Adrenal gland (tissue), 19 donors: ENCODE measurements at places on chromosomes 7 and 10. TPM values are rescaled to one million over a fixed set of nuclear protein-coding genes. Genes with fewer than 3 reads are reported as not detected.

GRCh38 chr7:149125863-149126661 lies at the start of gene ZNF425:
Gene ZNF425, minus strand, starts transcription at chr7:149126324. Its CDS starts 111 bp downstream, at chr7:149126213.
- no peaks in the 10 kb centered on the region for H3K27me3 ChIP-seq
- peak within 1 kb of the TSS; percentile 89 for H3K27ac ChIP-seq
- peak within 1 kb of the TSS; percentile 63 for H3K4me3 ChIP-seq
- peaks cover 4% of the 10 kb centered on the region for H3K36me3 ChIP-seq

GRCh38 chr7:69871213-69871885 lies 273.1 kb downstream of the AUTS2 start:
- peak overlapping the region; percentile 71 for H3K27ac ChIP-seq
- peak; percentile 39 for DNase-seq
- H3K4me1 ChIP-seq, result peaks cover 29% of the 10 kb centered on the region
- no peaks in the 10 kb centered on the region for H3K27me3 ChIP-seq
- H3K4me3 ChIP-seq, result no peak overlapping the region

NEBL gene
- total RNA-seq, result 6.6 TPM

GRCh38 chr7:23419845-23420244 lies 50.4 kb downstream of the IGF2BP3 start:
- no peak overlapping the region for H3K4me3 ChIP-seq
- H3K4me1 ChIP-seq, result no peaks in the 10 kb centered on the region
- H3K36me3 ChIP-seq, result no peaks in the 10 kb centered on the region
- no peak overlapping the region for H3K27ac ChIP-seq

DNA sequence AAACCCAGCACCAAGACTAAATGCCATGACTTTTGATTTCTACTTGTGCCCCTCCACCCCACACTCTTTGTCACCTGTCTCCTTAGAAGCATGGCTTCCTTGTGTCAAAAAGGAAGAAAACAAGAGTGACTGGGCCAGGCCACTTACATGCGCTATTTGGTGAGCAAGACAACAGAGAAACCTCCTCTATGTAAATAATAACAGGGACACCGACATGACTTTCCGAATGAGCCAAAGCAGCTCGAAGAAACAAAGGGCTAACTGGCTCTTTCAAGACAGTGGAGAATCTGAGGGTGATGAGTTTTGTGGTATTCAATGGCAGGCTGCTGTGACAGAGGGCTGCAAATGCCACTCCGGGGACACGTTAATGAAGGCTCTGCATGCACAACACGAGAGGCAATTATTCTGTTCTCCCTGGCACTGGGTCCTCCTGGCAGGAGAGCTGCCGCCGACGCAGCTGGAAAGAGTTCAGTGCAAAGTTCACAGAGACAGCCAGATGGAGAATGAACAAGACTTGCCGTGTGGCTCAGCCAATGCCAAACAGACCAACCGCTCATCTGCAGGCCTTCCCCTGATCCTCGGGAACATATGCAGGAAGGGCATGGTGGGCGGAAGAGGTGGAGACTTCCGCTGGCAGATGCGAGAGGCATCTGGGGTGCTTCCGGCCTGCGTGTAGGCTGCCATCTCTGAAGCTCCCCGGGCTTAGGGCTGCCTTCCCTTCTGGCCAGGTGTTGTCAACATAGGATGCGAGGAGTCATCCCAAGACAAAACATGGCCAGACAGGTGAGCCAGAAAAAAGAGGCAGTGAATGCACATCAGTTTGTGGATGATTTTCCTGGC lies 59.1 kb upstream of the SMNDC1 start:
- no peak overlapping the region for H3K4me3 ChIP-seq
- no peaks in the 10 kb centered on the region for H3K4me1 ChIP-seq
- H3K36me3 ChIP-seq, result no peaks in the 10 kb centered on the region
- H3K27me3 ChIP-seq, result no peaks in the 10 kb centered on the region

DNA sequence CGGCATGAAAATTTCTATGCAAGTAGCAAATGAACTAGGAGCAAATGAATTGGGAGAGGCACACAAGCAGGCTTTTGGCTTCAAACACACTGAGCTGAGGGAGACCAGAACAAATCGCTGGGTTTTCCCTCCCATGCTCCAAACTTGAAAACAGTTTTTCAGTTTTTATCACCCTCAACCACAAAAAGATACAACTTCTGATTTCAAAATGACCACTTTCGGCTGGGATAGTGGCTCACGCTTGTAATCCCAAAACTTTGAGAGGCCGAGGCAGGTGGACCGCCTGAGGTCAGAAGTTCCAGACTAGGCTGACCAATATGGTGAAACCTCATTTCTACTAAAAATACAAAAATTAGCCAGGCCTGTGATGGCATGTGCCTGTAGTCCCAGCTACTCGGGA lies 9.0 kb upstream of the CHUK start:
- no peak overlapping the region for H3K27ac ChIP-seq
- H3K4me1 ChIP-seq, result no peaks in the 10 kb centered on the region
- H3K4me3 ChIP-seq, result no peak overlapping the region
- H3K36me3 ChIP-seq, result peaks cover 81% of the 10 kb centered on the region
- H3K27me3 ChIP-seq, result no peaks in the 10 kb centered on the region

ZNF138 gene
- total RNA-seq, result 17.0 TPM

DNA sequence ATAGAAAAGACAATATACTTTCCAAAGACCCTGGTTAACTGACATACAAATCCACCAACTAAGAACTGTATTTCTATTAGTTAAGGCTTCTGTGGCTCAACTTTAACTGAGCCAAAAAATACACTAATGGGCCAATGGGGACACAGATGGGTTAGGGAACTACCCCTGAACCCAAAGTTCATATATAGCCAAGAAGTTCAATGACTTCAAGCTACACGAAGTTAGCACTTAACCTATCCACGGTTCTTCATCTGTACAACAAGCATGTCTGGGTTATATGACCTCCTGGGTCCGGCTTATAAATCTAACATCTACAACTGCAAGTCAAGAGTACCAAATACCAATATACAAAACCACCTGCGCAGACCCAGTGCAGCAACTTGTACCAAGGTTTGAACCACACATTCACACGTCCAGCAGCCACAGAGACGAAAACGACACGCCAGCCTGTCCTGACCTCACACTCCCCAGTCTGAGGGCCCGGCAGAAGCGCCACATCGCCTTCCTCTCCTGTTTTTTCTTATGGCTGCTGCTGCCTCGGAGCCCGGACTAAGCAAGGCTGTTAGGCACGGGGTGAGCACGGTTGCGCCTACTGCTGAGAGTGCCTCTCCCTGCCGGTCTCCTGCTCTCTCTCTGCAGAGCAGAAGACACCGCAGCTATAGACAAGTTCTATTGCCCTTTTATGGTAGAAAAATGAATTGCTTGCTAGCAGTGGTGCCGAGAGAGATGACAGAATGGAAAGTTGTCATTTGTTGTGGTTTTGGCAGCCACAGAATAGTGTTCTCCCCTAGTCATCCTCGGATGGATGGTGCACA lies 86.3 kb downstream of the RNF216 start:
- peak overlapping the region; percentile 1 for H3K4me3 ChIP-seq
- peak; percentile 31 for DNase-seq
- H3K27ac ChIP-seq, result peak overlapping the region; percentile 90
- no peaks in the 10 kb centered on the region for H3K27me3 ChIP-seq
- H3K4me1 ChIP-seq, result peaks cover 98% of the 10 kb centered on the region

MICALL2 gene
- total RNA-seq, result 135 TPM

DNA sequence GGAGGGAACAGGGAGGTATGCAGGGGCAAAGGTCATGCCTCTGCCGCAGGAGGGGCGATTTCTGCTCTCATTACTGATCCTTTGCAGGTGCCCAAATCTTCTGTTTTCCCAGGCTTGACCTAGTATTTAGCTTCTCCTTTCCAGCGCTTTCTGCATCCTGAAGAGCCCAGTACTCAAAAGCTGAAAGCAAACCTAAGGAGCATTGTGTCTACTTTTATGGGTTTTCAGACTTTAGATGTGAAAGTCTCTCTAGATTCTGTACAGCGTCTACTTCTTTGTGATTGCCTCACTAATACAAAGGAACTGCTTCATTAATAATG lies 560 bp downstream of the GBF1 start:
- DNase-seq, result no peak
- H3K36me3 ChIP-seq, result no peaks in the 10 kb centered on the region
- H3K27me3 ChIP-seq, result no peaks in the 10 kb centered on the region
- peak overlapping the region; percentile 96 for H3K27ac ChIP-seq
- peak overlapping the region; percentile 83 for H3K4me3 ChIP-seq
- peaks cover 25% of the 10 kb centered on the region for H3K4me1 ChIP-seq

- H3K36me3 ChIP-seq, result no peaks in the 10 kb centered on the region
- DNase-seq, result no peak
- no peak overlapping the region for H3K4me3 ChIP-seq
- peaks cover 68% of the 10 kb centered on the region for H3K27me3 ChIP-seq
- H3K27ac ChIP-seq, result no peak overlapping the region
- no peaks in the 10 kb centered on the region for H3K4me1 ChIP-seq
Measured at GRCh38 chr7:35261041-35261440, 7.1 kb upstream of the TBX20 start.

MYL10 gene
- total RNA-seq, result not detected

TMEM106B gene
- total RNA-seq, result 308 TPM

PLEKHS1 gene
- total RNA-seq, result not detected

RSPH10B gene
- 0.72 TPM for total RNA-seq

SYT15B gene
- total RNA-seq, result 1.4 TPM

ASAH2 gene
- 4.2 TPM for total RNA-seq

GRCh38 chr7:44415047-44415446 lies 75.4 kb downstream of the NUDCD3 start:
- no peaks in the 10 kb centered on the region for H3K27me3 ChIP-seq
- H3K4me1 ChIP-seq, result no peaks in the 10 kb centered on the region
- DNase-seq, result no peak
- no peak overlapping the region for H3K27ac ChIP-seq

DNA sequence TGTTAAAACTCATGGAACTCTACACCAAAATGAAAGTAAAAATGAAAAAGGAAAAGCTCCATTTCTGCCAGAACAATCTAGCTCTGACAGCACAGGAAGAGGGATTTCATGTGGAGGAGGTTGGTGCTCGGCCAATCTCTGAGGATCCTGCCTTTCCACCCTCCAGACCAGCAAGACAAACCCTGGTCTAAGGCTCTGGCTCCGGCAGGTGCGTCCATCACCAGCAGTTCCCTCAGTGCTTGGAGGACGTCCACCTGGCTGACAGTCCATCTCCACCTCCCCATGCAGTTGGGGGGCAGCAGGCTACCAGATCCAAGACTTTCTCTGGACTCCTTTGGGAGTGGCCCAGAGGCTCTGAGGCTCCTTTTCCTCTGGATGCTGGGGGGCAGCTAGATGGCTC lies 25.0 kb upstream of the LOXL4 start:
- no peaks in the 10 kb centered on the region for H3K4me1 ChIP-seq
- no peaks in the 10 kb centered on the region for H3K36me3 ChIP-seq
- no peak for DNase-seq
- peak overlapping the region; percentile 34 for H3K27ac ChIP-seq

DNA sequence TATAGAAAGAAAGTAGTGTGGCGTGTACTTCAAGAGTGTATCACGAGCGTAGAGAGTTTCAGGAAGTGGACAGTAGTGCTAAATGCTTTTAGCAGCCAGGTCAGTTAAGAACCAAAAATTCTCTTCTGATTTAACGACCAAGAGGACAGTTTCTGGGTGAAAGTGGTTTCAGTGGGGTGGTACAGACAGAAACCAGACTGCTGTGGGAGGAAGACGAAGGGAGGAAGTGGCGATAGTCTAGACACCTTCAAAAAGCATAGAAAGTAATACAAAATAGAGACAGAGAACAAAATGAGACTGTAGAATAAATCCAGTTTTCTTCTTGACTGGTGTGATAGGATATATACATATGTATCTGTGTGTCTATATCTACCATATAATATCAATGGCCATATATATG lies 93.5 kb downstream of the MBL2 start:
- H3K27me3 ChIP-seq, result no peaks in the 10 kb centered on the region
- no peak for DNase-seq
- no peaks in the 10 kb centered on the region for H3K4me1 ChIP-seq
- no peaks in the 10 kb centered on the region for H3K36me3 ChIP-seq
- H3K4me3 ChIP-seq, result no peak overlapping the region
- H3K27ac ChIP-seq, result no peak overlapping the region

PRF1 gene
- 0.81 TPM for total RNA-seq

ZCCHC24 gene
- total RNA-seq, result 47.9 TPM

SFRP5 gene
- total RNA-seq, result 0.32 TPM

FEZF1 gene
- total RNA-seq, result not detected

PAX4 gene
- not detected for total RNA-seq

- no peaks in the 10 kb centered on the region for H3K27me3 ChIP-seq
- H3K27ac ChIP-seq, result no peak overlapping the region
- no peak overlapping the region for H3K4me3 ChIP-seq
- peaks cover 57% of the 10 kb centered on the region for H3K36me3 ChIP-seq
- no peak for DNase-seq
Measured at GRCh38 chr10:1117651-1118050, 61.5 kb downstream of the WDR37 start.

- H3K27me3 ChIP-seq, result no peaks in the 10 kb centered on the region
- no peak for DNase-seq
- no peak overlapping the region for H3K27ac ChIP-seq
- no peaks in the 10 kb centered on the region for H3K36me3 ChIP-seq
- no peaks in the 10 kb centered on the region for H3K4me1 ChIP-seq
Measured at GRCh38 chr7:84204655-84205054, 10.1 kb upstream of the SEMA3A start.

GRCh38 chr10:115829521-115830205 lies 443.3 kb downstream of the GFRA1 start:
- H3K36me3 ChIP-seq, result no peaks in the 10 kb centered on the region
- H3K27me3 ChIP-seq, result no peaks in the 10 kb centered on the region
- H3K4me1 ChIP-seq, result no peaks in the 10 kb centered on the region
- DNase-seq, result no peak

GRCh38 chr10:17475661-17476060 lies 21.3 kb upstream of the ST8SIA6 start:
- H3K27me3 ChIP-seq, result no peaks in the 10 kb centered on the region
- no peaks in the 10 kb centered on the region for H3K4me1 ChIP-seq
- no peaks in the 10 kb centered on the region for H3K36me3 ChIP-seq
- H3K27ac ChIP-seq, result no peak overlapping the region
- DNase-seq, result no peak

LOXL4 gene
- 9.1 TPM for total RNA-seq

ARHGEF5 gene
- 5.9 TPM for total RNA-seq

GRCh38 chr7:150451097-150451793 lies 815 bp downstream of the GIMAP8 start:
- H3K4me1 ChIP-seq, result peaks cover 7% of the 10 kb centered on the region
- no peaks in the 10 kb centered on the region for H3K36me3 ChIP-seq
- peak; percentile 73 for DNase-seq
- peaks cover 6% of the 10 kb centered on the region for H3K27me3 ChIP-seq
- peak overlapping the region; percentile 84 for H3K27ac ChIP-seq
- H3K4me3 ChIP-seq, result peak overlapping the region; percentile 52

BLNK gene
- total RNA-seq, result 8.5 TPM

- no peak for DNase-seq
- peaks cover 4% of the 10 kb centered on the region for H3K4me1 ChIP-seq
- no peak overlapping the region for H3K27ac ChIP-seq
- H3K27me3 ChIP-seq, result no peaks in the 10 kb centered on the region
Measured at GRCh38 chr10:30442019-30442606, 8.1 kb downstream of the MAP3K8 start.

TAC1 gene
- total RNA-seq, result 1.3 TPM

TMUB1 gene
- total RNA-seq, result 45.7 TPM

SCIN gene
- 2.4 TPM for total RNA-seq

- H3K4me1 ChIP-seq, result peaks cover 14% of the 10 kb centered on the region
- H3K4me3 ChIP-seq, result no peak overlapping the region
- no peaks in the 10 kb centered on the region for H3K27me3 ChIP-seq
- H3K27ac ChIP-seq, result no peak overlapping the region
Measured at GRCh38 chr7:88202799-88203198, 17.0 kb downstream of the SRI start.

ABCB4 gene
- total RNA-seq, result 5.9 TPM
